Activated T-cell treated with anti-CD3 and anti-CD28 coated beads for 1 hour (primary cell): ENCODE measurements at places on chromosomes 1 and 21.

GRCh38 chr1:30184393-30185141 lies 538.8 kb downstream of the MATN1 start:
- no peak for DNase-seq

DNA sequence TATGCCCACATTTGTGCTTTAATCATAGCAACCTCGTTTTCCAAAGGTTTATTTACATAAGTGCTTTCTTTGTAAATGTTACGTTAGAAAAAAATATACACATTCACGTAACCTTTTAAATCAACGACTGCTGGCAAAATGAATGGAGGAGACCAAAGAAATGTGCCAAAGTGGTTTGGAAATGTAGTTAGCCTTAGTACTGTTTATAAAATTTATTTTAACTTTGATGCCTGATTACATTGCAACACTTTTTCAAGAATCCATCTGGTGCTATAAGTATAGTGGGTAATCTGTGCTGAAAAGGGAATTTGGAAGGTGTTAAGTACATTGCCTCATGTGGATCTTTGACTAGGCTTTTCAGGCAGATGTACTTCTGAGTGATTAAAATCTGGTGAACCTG lies 108.9 kb downstream of the IFI44 start:
- DNase-seq: no peak

DNA sequence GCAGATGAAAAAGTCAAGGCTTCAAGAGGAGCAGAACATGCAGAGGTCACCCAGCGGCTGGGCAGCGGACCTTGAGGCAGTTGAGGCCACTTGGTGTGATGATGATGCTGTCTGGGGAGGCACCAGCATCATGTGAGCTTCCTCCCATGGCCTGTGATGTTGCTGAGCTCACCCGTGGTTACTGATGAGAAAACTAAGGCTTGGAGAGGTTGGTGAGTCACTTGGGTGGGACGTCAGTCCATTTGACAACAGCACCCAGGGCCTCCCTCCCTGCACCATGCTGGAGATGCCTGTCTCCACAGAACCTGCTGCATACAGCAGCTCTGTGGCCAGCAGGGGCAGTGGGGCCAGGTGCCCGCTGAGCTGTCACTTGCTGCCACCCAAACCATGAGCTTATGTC lies 146.8 kb downstream of the NPHP4 start:
- DNase-seq: no peak

- no peak for DNase-seq
These were observed 65.9 kb upstream of the L1TD1 start for GRCh38 chr1:62128745-62129144.

- peak; percentile 86 for DNase-seq
These were observed at the start of gene DR1 for GRCh38 chr1:93345633-93346420. Gene DR1 (plus strand): TSS chr1:93345907. CDS start chr1:93346646, 739 bp downstream.

GRCh38 chr1:14140831-14141401 lies 440.9 kb downstream of the PRDM2 start:
- DNase-seq: no peak
